ENCODE measurements at places on chromosomes 1 and 21. TPM values are rescaled to one million over a fixed set of nuclear protein-coding genes. Genes with fewer than 3 reads are reported as not detected.

RHOU gene
- 1.0 TPM for total RNA-seq

ACOT11 gene
- 2.3 TPM for total RNA-seq

LAMC1 gene
- 172 TPM for total RNA-seq

HSF2BP gene
- total RNA-seq: 3.5 TPM

LYST gene
- 12.7 TPM for total RNA-seq

MYCL gene
- total RNA-seq: 8.2 TPM

ADGRB2 gene
- total RNA-seq: 2.6 TPM

IGSF3 gene
- 34.8 TPM for total RNA-seq

RBM11 gene
- 4.6 TPM for total RNA-seq

HLCS gene
- total RNA-seq: 38.2 TPM

OPTC gene
- not detected for total RNA-seq

Data from kidney epithelial cell (primary cell).